ENCODE measurements at places on chromosomes 13 and 19.

DNA sequence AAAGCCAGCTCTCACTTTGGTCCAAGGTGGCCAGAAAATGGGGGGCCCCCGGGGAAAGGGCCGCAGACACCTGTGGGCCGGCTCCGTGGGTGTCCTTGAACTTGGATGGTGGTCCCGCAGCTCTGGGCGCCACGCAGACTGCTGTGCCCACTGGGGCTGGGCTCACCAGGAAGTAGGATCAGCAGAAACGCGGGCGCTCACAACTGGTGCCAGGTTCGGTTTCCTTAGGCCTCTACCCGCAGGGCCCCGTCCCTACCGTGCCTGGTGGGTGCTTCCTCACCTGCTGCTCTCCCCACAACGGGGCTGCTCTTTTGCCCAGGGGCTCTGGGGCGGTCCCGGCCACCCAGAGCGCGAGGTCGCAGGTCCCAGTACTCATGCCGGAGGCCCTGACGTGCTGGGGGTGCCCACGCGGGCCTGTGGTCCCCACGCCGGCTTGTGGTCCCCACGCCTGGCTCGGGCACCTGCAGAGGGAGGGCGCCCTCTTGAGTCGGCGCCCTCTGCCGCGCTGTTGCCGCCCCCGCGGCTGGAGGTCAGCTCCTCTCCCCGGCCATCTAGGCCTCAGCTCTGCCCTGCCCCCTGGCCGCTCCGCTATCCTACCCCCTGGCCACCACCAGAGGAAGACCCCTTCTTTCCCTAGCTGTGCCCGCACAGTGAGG lies 1303.6 kb downstream of the UQCRFS1 start:
- no peak for DNase-seq

GRCh38 chr13:28854657-28855056 lies 34.5 kb downstream of the MTUS2 start:
- no peak for DNase-seq

DNA sequence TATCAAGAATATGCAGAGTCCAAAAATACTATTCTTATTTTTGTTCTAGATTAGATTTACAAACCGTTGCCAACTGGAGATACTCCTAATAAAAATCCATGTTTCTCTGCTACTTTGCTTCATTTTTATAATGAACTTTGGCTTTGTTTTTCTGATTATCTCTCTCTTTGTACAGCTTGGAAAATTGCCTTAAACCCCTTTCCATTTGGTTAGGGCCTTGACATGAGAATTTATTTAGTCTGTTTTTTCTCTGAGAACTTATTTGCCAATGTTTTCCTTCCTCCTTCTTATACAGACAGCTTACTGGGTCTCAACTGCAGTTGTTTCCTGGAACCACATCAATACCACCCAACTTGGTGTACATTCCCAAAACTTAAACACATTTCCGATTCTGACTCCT lies 555.4 kb downstream of the SLITRK6 start:
- no peak for DNase-seq

DNA sequence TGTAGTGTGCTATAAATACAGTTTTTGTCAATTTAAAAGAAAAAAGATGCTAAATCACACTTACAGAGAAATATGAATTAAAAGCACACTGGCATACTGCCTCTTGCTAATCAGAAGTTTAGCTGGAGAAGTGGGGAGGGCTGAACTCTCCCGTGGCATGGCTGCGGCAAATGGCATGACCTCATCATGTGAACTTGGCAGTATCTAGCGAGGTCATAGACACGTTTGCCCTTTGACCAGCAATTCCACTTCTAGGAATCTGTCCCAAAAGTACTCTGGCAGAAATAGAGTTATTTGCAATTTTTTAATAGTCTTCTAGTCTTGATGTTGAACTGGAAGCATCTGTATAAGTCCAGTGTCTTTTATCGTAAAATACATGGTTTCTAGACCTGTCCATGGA lies 42.0 kb upstream of the MCF2L start:
- DNase-seq: no peak

GRCh38 chr13:22121146-22121739 lies 450.4 kb downstream of the FGF9 start:
- no peak for DNase-seq

DNA sequence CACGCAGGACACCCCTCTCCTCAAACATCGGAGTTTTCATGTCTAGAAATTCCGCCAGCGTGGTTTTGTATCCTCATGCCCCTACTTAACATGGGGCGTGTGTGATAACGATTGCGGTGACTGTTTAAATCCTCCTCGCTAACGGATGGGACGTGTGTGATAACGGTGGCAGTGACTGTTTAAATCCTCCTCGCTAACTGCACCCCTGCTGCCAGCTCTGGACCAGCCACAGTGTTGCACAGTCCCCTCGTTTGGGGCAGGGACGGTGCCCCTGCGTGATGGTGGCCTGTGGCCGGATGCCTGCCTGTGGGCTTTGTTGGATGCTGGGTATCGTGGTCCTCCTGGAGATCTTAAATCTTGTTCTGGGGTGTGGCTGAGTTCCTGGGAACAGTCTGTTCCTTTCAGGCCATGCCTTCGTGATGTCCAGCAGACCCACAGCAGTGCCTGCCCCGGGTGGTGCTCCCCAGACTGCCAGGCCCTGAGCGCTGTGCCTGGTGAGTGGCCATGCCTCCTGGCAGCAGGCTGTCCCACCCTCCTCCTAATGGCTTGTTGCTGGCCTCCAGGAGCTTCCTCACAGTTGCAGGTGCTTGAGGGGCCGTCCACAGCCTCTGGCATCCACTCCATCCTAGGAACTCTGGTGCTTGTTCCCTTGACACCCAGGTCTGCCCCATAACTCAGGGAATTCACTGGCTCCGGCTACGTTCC lies 122.5 kb upstream of the MCF2L start:
- DNase-seq: no peak

DNA sequence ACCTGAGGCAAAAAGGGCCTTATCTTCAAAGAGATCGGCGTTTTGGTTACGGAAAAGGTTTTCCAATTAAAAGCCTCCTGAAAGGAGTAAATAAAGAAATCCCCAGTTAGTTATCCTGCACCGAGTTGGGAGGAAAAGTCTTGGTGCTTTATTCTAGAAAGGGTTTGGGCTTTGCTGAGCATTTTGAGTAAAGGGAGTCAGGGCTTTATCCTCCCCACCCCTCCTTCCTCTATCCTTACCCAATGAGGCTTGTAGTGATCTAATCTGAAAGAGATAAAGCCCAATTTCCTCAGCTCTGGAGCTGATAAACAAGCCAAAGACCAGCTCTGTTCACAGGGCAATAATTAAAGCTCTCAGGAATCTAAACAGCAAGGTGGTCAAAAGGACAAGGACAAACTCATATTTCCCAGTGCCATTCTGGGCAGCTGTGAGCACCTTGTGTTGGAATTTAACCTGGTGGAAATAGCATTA lies 188.9 kb upstream of the TSC22D1 start:
- DNase-seq: no peak

GRCh38 chr19:6564393-6564792 lies 26.6 kb downstream of the CD70 start:
- no peak for DNase-seq
